ENCODE measurements at places on chromosomes 11 and 22.

- DNase-seq: no peak
Observed at GRCh38 chr11:107962181-107962580, 33.9 kb downstream of the RAB39A start.

- no peak for DNase-seq
Observed at GRCh38 chr11:57476757-57477506, 16.6 kb downstream of the RTN4RL2 start.

GRCh38 chr11:23280088-23280487, 419.8 kb upstream of the CCDC179 start:
- no peak for DNase-seq

DNA sequence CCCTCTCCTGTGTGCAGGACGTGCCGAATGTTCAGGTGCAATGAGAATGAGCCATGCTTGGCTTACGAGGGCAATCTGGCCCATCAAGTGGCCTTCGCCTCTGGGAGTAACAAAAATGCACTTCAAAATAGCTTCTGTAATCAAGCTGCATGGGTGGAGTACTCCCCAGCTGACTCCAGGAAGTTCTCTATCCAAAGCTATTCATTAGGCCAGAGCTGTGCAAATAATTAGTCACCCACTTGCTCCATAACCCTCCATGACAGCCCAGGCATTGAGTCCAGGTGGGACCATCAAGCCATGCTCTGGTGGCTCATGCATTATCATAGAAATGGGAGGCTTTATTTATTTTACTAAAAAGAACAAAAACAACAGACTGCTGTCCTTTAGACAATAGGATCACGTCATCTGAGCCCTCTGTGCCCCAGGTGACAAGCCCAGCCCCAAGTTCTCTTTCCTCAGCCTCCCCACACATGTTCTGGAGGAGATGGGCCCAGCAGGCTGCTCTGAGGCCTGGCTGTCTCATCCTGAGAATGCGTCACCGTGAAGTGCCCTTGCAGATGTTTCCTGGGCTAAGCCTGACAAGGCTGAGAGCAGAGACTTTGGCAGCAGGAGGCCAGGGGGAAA, 244.7 kb downstream of the ETS1 start:
- DNase-seq: no peak

GRCh38 chr22:20652130-20652529, 121.8 kb upstream of the SERPIND1 start:
- no peak for DNase-seq

DNA sequence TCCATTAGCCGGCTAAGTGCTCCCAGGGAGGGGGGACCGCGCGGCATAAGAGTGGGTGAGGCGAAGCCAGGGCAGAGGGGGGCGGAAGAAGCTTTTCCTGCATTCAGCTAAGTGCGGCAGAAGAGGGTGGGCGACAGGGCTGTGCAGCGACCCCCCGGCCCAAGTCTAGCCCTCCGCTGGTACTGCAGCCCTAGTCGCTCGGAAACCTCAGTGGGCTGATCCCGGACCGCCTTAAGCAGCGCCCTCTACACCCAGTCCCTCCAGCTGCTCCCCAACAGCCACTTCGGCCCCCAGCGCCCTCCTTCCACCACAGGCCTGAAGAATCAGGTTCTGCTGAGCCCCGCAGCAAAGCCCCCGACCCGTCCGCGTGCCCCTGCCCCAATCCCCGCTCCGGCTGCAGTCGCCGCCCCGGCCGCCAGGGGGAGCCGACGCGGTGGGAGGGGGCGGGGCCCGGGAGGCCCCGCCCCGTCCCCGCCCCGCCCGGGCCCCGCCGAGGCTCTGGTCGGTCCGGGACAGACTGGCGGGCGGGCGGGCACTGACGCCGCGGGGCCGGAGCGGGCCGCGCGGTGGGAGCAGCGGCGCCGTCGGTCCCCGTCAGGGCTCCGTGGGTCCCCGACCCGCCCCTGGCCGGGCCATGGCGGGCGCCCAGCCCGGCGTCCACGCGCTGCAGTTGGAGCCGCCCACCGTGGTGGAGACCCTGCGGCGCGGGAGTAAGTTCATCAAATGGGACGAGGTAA, at the start of gene PLCB3:
TSS of gene PLCB3 (plus strand) at position 515 of the 737 bp plus-strand sequence. CDS start at position 635, 120 bp downstream.
- DNase-seq: peak; percentile 56

DNA sequence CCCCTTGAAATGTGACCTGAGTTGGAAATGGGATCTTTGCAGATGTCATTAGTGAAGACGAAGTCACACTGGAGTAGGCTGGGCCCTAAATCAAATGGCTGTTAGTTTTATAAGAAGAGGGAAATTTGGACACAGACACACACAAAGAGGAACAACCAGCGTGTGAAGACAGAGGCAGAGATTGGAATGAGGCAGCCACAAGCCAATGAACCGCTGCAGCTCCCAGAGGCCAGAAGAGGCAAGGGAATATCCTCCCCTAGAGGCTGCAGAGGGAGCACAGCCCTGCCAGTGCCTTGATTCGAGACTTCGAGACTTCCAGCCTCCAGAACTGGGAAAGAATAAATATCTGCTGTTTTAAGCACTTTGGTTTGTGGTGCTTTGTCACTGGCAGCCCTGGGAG, 484.5 kb downstream of the MN1 start:
- no peak for DNase-seq

GRCh38 chr11:98625526-98625925, 395.2 kb upstream of the CNTN5 start:
- no peak for DNase-seq

GRCh38 chr22:20115691-20116375, at the start of gene RANBP1:
RANBP1 (plus strand) TSS chr22:20116104; CDS start chr22:20116185, 81 bp downstream.
- no peak for DNase-seq

GRCh38 chr22:22865311-22866072, 22.1 kb upstream of the IGLL5 start:
- DNase-seq: no peak

- no peak for DNase-seq
Observed at GRCh38 chr22:47563406-47564157, 801.1 kb downstream of the TBC1D22A start.

- DNase-seq: no peak
Observed at GRCh38 chr11:61833471-61833870, 5.4 kb downstream of the FADS2 start.

- no peak for DNase-seq
Observed at GRCh38 chr11:32451808-32452207, 16.5 kb upstream of the WT1 start.

- peak; percentile 79 for DNase-seq
Observed at GRCh38 chr11:66001942-66002647, at the start of the genes BANF1 and EIF1AD. BANF1 (plus strand) TSS chr11:66002503; CDS start chr11:66003251, 748 bp downstream. EIF1AD (minus strand) TSS chr11:66002157; CDS start chr11:66000389, 1,768 bp downstream.

GRCh38 chr11:17333799-17334586, 17.6 kb upstream of the NCR3LG1 start:
- peak; percentile 10 for DNase-seq

DNA sequence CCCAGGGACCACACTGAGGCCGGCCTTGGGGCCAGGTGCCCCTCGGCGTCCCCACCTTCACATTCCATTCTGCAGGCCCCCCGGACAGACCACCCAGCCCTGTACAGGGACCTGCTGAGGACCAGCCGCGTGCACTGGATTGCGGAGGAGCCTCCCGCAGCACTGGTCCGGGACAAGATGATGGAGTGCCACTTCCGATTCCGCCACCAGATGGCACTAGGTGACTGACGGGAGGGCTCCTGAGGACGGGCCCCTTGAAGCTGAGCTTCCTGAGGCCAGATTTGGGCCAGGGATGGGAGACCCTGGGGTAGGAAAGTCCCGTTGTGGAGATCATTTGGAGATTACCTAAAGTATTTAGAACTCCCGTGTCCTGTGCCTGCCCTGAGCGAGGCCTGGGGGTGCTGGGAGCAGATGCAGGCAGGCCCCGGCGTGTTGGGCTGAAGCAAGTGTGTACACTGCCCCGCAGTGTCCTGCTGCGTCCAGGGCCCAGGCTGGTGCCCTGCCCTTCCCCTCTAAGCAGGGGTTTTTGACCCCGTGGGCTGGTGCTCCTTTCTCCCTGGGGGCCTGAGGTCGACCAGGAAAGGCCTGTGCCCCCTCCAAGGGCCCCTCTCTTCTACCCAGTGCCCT, 20.0 kb downstream of the TRMU start:
- DNase-seq: peak; percentile 49

- no peak for DNase-seq
Observed at GRCh38 chr11:17719938-17720795, 796 bp downstream of the MYOD1 start.

Measured in activated CD8-positive, alpha-beta memory T cell treated with anti-CD3 and anti-CD28 coated beads for 1 hour (primary cell).